ENCODE measurements at places on chromosomes 4 and X.

GRCh38 chr4:56080384-56080783 is 131.6 kb downstream of the CEP135 start:
- DNase-seq, result no peak

GRCh38 chr4:104424475-104424941 is 70.2 kb downstream of the CXXC4 start:
- no peak for DNase-seq

GRCh38 chr4:148079961-148080360 is 348.1 kb downstream of the ARHGAP10 start:
- DNase-seq, result no peak

GRCh38 chr4:115366390-115366789 is 253.0 kb upstream of the NDST4 start:
- DNase-seq, result no peak

- no peak for DNase-seq
These were observed 34.3 kb upstream of the PROM1 start for GRCh38 chr4:16118090-16118489.

DNA sequence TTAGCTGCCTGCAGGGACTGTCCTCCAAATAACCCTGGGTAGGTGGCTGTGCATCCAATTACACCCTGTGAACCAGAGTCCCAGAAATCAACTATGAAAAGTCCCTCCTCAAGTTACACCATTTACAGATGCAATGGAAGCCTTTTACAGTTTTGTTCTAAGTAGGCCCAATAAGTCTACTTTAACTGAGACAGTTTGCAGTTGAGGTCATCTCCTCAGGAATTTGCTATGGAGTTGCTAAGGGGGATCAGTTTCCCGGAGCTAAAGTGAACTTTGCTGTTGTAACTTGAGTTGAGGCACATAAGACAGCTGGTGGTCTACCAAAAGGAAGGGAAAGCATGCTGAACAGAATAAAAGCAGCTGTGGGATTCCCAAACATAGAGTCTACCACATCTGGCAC is 121.6 kb upstream of the STK26 start:
- DNase-seq, result no peak

DNA sequence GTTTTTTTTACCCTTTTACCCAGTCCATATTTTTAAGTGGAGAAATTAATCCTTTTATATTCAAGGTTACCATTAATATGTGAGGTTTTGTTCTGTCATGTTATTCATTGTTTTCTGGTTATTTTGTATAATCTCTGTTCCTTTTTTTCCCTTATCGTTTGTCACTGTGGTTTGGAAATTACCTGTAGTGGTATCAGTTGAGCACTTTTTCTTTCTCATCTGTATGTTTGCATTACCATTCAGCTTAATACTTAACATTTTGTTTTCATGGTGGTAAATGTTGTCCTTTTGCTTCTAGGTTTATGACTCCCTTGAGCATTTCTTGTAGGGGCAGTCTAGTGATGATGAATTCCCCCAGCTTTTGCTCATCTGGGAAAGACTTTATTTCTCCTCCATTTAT is 6.6 kb downstream of the ETDC start:
- no peak for DNase-seq

DNA sequence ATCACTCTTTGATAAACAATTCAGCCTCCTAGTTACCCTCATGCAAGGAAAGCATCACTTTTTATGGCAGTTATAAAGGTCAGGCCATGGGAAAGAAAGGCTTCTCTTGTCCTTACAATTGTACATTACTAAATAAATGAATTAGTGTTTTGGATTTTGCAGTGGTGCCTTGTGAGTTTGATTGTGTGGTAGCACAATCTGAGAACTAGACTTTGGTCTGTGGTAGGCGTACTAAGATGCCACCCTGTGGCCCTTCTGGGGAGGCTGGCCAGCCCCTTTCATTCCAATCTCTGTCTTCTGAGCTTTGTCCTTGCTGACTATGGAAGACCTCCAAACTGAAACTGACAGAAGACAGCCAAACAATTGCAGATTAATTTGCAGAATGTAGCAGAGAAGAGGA is 14.6 kb upstream of the HNRNPD start:
- DNase-seq, result no peak

GRCh38 chrX:109533005-109533404 is 3.6 kb upstream of the NXT2 start:
- DNase-seq, result no peak

GRCh38 chrX:124488412-124489161 is 142.2 kb downstream of the SH2D1A start:
- DNase-seq, result no peak

DNA sequence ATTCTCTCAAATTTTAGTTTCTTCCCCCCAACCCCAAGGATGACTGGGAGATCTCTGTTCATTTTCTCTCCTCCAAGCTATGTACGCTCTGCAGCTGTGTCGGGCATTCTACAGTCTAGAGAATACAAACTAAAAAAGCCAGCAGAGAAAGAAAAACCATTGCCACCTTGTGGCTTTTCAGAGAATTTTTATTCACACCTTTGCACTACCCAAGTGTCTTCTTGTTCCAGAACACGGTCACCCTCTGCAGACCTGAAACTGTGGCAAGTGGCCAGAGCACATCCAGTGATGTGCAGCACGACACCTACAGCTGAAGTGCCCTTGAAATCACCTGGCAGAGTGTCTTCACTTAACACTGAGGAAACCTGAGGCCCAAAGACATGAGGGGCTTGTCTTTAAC is 68.6 kb downstream of the CHST7 start:
- DNase-seq, result no peak

DNA sequence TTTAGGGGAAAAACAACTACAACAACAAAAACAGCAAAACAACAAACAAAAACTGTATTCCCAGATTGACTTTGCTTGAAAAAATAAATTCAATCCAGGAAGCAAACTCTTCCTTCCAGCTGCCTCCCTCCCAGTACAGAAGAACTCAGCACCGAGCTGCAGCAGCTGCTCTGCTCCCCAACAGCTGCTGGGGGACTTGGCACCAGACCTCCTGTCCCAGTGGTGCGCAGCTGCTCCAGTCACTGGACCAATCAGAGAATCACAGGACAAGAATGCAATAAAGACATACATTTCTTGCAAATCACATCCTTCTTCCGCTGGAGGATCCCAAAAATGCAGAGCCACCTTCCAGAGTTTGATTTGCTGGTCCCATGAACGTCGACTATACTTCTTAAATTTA is 11.8 kb upstream of the FAM53A start:
- no peak for DNase-seq

DNA sequence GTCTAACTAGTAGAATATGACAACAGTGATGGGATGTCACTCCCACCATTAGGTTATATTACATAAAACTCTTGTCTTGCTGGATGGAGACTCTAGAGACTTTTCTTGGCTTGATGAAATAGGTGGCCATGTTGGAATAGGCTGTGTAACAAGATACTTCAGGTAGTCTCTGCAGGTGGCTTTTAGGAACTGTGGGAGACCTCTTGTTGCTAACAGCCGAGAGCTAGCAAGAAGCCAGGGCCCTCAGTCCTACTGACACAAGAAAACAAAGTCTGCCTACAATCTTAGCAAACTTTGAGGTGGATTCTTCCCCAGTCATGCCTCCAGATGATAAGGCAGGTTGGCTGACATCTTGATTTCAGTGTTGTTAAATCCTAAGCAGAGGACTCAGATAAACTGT is 72.5 kb downstream of the GNL3L start:
- DNase-seq, result no peak

- peak; percentile 11 for DNase-seq
These were observed 14.5 kb upstream of the LRBA start for GRCh38 chr4:151029537-151029936.

All from stimulated activated CD4-positive, alpha-beta T cell treated with anti-CD3 and anti-CD28 coated beads, Interleukin-2, amount 100 ng/mL, for 48 hours (primary cell).